ENCODE measurements at places on chromosomes 12 and 14.

DNA sequence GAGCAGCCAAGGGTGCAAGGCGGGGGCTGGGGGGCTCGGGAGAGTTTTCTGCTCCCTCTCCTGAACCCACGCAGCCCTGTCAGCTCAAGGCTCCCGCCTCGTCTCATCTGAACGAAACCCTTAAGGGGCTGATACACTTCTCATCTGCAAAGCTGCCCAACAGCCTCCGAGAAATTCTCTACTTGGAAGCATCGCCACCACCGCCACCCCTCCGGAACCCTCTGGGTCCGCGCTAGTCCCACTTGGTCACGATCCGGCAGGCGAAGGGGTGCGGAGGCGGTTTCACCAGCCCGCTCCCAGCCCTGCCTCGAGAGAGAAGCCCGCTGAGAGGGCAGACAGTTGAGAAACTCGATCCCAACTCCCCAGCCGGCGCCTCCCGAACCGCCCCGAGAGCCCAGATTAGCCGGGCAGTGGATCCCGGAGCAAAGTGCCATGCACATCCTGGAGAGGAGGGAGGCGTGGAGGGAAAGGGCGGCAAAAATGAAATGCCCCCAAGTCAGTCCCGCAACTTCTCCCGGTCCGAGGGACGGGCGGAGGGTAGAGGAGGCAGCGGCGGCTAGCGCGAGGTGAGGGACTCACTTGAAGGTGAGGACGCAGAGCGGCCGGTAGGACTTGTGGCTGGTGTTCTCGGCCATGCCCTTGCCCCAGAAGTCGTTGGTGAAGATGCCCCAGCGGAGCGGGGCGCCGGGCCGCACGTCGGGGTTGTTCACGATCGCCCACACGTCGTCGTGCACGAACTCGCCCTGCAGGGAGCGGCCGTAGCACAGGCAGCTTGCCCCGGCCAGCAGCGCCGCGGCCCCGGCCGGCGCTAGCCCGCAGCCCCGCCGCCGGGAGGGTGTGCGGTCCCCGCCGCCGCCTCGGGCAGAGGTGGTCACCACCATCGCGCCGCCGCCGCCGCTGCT is 620 bp downstream of the TMTC1 start:
- DNase-seq: peak; percentile 73

- DNase-seq: no peak
Observed at GRCh38 chr14:23577004-23577681, 1.4 kb downstream of the JPH4 start.

DNA sequence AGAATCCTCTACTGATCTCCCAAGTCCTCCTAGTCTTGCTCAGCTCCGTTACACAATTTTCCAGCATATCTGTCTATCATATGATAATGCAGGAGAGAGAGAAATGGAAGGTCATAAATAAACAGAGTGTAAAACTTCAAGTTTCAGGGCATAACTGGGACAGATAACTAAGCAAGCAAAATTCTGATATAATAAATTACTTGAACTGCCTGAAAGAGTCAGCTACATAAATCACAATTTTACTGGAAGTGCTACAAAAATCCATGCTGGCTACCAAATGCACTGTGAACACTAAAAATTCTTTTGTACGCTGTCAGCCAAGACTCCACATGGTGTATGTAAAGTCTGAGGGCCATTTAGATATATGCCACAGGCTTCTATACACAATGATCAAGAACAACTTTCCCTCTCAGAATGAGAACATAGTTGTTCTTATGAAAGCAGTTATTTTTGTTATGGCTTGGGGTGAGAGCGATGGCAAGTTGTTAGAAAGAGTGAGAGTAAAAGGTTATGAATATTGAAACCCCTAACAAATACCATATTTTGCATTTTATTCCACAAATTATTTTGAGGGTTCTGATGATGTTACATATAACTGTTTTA is 41.1 kb downstream of the GRIP1 start:
- no peak for DNase-seq

GRCh38 chr12:13891902-13892301 is 89.5 kb downstream of the GRIN2B start:
- DNase-seq: no peak

GRCh38 chr12:77167801-77168200 is 102.4 kb upstream of the E2F7 start:
- no peak for DNase-seq

DNA sequence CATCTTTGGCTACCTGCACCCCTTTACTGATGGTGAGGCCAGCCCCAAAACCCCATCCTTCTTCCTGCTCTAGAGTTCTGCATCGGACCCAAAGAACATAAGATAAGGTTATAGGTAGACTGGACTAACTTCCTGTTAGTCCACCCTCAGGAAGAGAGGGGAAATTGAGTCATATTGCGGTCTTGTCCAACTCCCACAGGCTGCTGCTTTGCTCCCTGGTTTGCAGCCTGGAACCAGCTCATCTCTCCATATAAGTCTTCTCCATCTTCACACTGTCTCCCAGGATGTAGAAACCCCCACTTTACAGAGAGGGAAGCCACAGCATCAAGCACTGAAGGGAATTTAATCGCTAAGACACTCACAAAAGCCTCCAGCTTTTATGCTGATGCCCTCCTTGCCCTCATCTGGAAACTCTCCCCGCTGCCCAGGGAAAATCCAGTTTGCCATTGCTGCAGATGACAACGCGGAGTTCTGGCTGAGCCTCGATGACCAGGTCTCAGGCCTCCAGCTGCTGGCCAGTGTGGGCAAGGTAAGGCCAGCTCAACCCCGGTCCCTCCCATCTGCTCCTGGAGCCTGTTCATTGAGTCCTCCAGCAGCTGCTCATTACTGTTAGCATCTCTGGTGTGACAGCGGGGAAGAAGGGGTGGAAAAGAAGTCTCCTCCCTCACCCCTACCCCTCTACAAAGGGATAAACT is 85.3 kb downstream of the B4GALNT3 start:
- DNase-seq: no peak

DNA sequence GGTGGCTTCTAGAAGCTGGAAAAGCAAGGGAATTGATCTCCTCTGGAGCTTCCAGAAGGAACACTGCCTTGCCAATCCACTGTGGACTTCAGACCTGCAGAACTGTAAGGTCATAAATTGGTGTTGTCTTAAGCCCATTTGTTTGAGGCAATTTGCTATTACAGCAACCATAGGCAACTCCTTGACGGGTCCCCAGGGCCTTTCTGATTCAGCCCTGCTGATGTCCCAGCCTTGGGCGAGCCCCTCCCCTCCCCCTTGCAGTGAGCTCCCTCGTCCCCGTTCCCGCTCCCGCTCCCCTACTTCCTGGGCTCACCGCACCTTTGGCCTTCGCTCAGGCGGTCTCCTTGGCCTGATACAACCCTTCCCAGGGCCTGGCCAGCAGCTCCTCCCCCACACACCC is 18.9 kb upstream of the DIO3 start:
- no peak for DNase-seq

- no peak for DNase-seq
Observed at GRCh38 chr12:103877934-103878510, 37.0 kb upstream of the NT5DC3 start.

- DNase-seq: no peak
Observed at GRCh38 chr12:15808250-15808649, 19.1 kb upstream of the EPS8 start.

DNA sequence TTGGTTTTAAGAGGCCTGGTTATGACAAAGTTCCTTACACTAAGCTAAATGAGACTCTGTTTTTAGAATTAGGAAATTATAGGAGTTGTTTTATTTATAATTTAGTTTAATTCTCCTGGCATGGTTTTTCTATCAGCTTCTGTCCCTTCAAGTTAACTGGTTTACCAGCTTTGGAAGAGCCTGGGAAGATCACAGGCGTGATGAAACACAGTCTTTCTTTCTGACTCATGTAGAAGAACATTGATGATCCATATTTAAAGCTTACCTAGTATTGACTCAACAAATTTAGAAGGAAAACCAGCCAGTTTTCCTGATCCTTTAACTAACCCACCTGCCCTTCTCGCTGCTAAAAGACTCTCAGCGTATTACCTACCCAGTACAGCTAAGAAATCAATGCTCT is 155.2 kb downstream of the TGFB3 start:
- no peak for DNase-seq

DNA sequence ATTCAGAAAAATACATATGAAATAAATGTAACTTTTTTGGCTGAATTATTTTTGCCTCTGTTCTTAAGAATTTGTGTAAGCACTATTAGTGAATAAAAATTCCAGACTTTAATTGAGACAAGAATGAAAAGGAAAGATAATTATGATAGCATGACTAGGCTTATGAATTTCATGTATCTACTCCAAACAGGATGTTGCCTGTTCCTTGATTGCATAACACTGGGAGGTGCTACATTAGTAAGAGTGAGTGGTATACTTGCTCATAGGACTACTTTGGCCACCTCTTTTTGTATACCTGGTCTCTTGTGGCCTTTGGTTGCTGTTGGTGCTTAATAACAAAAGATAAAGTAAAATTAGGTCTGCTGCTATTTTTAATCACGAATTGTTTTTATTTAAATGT is 112.8 kb downstream of the NAV3 start:
- no peak for DNase-seq

DNA sequence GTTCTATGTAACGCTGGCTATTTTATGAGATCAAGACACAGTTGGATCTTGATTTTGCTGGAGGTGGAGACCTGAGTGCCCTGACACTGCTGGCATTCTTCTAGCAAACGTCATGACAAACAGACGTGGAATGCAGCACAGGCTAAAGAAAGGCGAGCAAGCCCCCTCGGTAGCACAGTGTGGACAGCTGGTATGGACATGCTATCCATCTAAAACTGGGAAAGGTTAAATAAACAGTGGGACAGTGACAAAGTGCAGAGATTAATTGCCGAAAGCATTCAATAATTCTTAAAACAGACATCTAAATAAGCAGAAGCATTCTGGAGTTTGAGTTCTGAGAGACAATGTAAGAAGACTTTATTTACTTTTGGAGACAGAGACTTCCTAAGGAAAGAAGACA is 237.2 kb downstream of the FBXL14 start:
- DNase-seq: no peak

GRCh38 chr14:104078031-104078455 is 7.5 kb upstream of the ASPG start:
- peak; percentile 84 for DNase-seq

- DNase-seq: no peak
Observed at GRCh38 chr14:100639280-100639679, 52.1 kb upstream of the BEGAIN start.

DNA sequence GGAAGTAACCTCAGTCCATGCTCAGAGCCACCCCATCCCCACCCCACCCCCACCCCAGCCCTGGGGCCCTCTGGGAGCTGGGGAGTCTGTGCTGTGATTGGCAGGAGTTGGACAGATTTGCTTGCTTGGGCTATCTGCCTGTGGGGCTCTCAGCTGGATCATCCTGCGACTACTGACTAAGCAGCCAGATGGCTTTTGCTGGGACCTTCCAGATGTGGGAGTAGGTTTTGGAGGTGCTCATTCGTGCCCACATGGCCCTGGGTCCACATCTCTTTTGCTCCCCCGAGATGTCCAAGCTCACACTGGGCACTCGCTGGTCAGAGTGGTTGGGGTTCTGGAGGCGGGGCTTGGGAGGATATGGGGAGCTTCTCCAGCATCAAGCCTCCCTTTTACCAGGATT is 138.9 kb downstream of the TSPAN9 start:
- no peak for DNase-seq

GRCh38 chr14:92247341-92247740 is 75.6 kb upstream of the SLC24A4 start:
- DNase-seq: no peak

DNA sequence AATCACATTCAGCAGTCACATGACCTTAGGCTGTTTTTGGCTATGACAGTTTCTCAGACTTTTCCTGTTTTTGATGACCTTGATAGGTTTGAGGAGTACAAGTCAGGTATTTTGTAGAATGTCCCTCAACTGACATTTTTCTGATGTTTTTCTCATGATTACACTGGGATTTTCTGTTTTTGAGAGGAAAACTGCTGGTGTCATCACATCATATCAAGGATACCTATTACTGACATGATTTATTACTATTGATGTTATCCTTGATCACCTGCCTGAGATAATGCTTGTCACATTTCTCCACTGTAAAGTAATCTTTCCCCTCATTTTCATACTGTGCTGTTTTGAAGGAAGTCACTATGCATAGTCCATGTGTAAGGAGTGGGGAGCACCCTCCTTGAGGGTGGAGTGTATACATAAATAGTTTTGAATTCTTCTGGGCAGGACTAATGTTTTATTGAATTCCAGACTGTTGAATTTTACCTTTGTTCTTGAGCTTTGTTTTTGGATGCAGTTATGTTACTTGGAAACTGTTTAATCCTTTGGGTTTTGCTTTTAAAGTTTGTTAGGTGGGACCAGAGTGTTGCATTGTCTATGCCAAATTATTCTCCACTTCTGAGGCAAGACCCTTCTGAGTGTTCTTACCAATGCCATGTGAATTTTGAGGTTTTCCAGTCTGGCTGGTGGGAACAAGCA is 444.5 kb upstream of the FAR2 start:
- DNase-seq: no peak

DNA sequence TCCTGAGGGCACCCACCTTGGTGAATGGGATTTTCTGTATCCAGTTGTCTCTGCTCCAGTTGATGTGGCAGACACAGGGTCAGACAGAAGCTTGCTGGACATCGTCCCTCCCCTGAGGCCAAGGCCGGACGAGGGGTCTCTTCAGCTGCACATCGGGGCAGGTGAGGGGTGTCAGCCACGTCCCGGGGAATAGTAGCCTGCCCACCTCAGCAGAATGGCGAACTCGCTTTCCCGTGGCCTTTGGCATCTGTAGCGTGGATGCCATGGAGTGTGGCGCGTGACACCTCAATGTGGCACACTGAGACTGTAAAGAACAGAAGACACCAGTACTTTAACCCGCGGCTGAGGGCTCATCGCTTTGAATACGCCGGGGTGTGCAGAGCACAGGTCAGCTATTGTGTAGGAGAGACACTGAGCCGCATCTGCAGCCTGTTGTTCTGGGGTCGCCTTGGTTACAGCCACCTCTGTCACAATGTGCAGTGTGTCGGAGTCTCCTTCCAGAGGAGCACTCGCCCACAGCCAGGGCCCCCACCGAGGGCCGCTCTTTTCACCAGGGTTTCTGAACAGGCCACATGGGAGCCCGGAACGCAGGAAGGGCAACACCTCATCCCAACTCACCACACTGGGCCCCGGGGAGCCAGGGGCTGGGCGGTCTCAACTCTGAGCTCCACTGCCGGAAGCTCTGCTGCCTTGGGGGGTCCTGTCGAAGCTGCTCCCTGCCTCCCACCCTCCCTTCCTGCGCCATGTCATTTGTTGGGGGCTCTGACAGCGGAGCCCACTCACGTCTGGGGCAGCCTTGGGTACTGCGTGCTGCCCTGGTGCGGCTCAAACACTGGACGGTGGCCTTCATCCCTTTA is 77.0 kb downstream of the ADGRD1 start:
- DNase-seq: no peak

GRCh38 chr12:50032854-50033581 is 7.7 kb upstream of the RACGAP1 start:
- DNase-seq: no peak

DNA sequence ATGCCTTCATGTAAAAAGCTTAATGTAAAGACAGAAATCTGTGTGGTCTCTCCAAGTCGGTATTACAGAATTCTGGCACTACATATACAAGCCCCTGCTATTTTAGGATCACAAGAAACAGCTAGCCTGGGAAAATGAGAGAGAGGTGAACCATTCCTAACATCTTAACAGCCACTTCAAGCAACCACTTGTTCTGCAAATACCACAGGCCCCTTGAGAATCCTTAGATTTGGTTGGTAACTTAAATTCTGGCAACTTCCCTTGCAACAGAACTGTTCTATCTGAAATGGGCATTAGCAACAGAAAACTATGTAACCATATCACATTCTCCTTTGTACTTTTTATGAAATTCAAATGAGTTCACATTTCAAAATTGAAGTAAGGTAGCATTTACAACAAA is 68.5 kb downstream of the SPPL3 start:
- no peak for DNase-seq

All from left forelimb (tissue), 1 donor.